ENCODE measurements at places on chromosomes 2 and 18.

- DNase-seq = no peak
Observed at GRCh38 chr2:240602266-240603050, 15.9 kb downstream of the CAPN10 start.

GRCh38 chr2:127235082-127235702 is 15.1 kb upstream of the CYP27C1 start:
- DNase-seq = no peak

DNA sequence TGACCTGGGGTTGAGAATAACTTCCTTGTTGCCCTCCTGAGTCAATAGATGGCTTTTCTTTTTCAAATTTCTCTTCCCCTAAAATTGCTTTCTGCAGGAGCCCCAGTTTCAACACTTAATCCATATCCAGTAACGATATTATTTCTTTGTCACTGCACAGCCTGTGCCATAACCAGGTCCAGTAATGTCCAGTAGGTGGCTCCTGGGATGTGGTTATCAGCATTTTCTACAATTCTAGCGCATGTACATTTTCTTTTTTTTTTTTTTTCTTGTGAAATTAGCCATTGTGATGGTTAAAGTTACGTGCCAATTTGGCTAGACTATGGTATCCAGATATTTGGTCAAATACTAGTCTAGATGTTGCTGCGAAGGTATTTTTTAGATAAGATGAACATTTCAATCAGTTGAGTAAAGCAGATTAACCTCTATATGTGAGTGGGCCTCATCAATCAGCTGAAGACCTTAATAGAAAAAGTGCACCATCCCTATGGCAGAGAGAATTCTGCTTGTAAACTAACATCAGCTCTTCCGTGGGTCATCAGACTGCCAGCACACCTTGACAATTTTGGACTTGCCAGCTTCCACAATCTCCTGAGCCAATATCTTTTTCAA is 72.9 kb upstream of the SCG2 start:
- DNase-seq = no peak

GRCh38 chr2:2919574-2920365 is 457.8 kb downstream of the EIPR1 start:
- DNase-seq = no peak

DNA sequence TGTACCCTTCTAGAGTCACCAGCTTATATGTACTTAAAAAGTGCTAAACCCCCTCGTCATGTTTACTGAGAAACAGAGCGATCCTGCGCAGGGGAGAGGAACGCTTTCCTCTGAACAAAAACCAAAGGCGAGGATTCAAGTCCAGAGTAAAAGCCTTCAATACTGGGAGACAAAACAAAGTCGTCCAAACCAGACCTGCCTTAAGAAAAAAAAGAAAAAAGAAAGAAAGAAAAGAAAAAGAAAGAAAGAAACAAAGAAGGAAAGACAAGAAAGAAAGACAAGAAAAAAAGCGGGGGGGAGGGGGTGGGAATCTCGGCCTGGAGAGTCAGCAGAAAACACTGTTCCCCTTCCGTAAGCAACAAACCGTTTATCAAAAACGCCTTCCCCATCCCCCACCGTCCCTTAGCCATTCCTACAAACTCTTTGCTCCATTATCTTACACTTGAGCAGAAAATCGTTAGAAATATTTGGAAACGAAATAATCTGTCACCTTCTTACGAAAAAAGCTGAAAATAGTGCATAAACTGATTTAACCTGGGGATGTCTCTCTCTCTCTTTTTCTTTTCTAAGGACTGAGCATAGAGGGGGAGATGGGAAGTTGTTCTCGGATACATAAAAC is 3.3 kb downstream of the PTGR3 start:
- DNase-seq = no peak

DNA sequence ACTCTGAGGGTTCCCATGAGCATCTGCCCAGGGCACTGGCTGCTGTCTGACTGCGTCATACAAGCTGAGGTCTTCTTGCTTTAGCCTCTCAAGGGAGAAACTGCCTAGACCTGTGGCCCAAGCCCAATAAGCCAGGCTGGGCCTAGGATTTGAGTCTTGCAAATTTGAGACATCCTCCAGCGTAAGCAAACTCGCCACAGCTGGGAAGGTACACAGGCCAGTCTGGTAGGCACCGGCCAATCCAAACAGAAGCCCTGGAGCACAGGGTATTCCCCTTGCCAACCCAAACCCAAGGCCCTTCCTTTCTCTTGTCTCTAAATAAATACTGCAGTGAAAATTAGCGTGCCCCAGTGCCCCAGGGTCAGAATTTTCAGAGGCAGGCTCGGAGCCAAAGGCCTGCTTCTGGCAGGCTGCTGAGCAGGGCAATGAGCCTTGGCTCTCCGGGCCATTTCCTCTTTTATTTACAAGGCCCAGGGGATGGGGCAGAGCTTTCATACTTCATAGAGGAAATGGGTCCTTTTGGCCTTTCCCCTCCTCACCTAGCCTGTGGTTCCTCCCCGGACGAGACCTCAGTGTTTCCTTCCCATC is 33.3 kb downstream of the POLR1A start:
- no peak for DNase-seq

GRCh38 chr2:36356990-36357846 is 1.6 kb downstream of the CRIM1 start:
- peak; percentile 9 for DNase-seq

- DNase-seq = no peak
Observed at GRCh38 chr18:3269241-3269913, 7.4 kb downstream of the MYL12B start.

GRCh38 chr18:44818668-44819403 is 138.1 kb downstream of the SETBP1 start:
- DNase-seq = no peak

- no peak for DNase-seq
Observed at GRCh38 chr2:223264541-223265193, 212.7 kb downstream of the KCNE4 start.

GRCh38 chr2:21793461-21793860 is 669.7 kb downstream of the TDRD15 start:
- DNase-seq = no peak

Data from stimulated activated CD8-positive, alpha-beta memory T cell treated with anti-CD3 and anti-CD28 coated beads, Interleukin-2, amount 100 ng/mL, for 48 hours (primary cell).